ENCODE measurements at places on chromosomes 6 and 20.

DNA sequence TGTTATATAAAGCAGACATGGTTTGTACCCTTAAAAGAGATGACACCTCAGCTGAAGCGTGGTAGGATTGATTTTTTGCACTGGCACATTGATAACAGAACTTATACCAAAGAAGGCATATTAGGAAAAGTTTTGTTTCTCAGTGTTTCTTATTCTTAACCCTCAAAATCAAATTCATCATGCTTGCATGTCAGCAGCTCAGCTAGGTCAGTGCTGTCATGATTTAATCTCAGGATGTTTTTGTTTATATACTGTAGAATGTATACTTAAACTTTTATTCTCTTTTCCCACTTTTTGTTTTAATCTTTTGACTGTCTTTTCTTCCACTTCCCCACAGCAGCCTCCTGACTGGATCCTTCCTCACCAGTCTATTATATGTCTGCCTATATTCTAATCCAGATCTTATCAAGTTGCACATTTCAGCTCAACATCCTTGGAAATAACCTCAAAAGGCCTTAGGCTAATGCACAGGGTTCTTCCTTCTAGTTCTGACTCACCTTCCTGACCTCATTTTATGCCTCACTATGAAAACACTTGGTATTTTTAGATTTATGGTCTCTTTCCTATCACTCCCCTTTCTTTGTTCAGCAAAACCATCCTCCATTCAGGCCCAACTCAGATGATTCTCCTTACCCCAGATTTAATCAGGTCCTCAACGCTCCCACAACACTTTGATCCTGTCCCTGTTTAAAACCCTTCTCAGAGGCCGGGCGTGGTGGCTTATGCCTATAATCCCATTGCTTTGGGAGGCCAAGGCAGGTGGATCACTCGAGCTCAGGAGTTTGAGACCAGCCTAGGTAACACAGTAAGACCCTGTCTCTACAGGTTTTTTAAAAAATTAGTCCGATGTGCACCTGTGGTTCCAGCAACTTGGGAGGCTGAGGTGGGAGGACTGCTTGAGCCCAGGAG is 7.2 kb downstream of the HEBP2 start:
- no peak for DNase-seq

- no peak for DNase-seq
Measured at GRCh38 chr6:16723826-16724225, 37.4 kb downstream of the ATXN1 start.

DNA sequence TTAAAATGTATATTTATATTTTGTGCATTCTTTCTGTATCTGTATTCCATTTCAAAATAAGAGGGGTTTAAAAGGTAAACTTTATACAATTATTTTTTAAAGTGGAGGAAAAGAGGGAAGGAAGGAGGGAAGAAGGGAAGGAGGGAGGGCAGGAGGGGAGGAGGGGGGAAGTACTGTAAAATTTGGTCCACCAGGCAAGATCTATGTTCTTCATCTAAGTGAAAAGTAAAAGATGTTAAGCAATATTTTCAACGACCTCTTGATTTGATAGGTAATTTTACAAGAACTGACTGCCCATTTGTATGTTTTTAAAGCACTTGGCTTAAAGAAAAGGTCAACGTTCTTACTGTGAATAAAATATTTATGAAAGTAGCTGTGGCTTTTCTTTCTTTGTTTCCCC is 29.8 kb upstream of the PCSK2 start:
- DNase-seq = no peak

GRCh38 chr20:26209171-26209941 is 512.7 kb upstream of the ZNF337 start:
- DNase-seq = no peak

GRCh38 chr20:24850176-24850575 is 98.9 kb upstream of the CST7 start:
- no peak for DNase-seq

DNA sequence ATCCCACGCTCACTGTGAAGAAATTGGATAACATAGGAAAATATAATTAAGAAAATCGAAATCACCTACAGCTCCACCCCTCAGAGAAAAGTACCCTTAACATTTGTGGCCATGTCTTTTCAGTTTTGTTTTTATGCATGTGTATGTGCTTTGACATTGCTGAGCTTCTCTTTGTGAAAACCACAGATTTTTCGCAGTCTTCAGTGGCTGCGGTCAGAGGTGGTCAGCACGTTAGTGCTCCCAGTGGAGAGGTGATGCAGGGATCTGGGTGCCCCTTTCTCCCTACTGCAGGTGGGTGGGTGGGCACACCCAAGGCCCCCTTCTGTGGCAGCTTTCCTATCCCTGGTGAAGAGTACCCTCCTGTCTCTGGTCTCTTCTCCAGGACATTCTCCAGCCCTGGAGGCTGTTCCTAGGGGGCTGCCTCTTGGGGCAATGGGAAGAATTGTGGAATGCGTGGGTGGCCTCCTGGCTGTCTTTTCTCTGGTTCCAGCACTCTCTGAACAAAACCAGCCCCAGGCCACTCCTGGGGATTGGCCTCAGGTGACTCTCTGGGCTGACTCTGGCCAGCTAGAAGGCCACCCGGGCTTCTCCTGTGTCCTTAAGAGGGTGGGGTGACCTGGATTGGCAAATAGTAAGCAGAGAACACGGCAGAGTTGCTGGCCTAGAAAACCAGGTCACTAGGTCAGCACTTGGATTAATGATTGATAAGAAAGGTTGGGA is 49.8 kb upstream of the FANCE start:
- DNase-seq = no peak

GRCh38 chr6:169883316-169883715 is 131.9 kb downstream of the ERMARD start:
- no peak for DNase-seq

- DNase-seq = no peak
Measured at GRCh38 chr20:61623451-61623850, 371.4 kb downstream of the CDH4 start.

DNA sequence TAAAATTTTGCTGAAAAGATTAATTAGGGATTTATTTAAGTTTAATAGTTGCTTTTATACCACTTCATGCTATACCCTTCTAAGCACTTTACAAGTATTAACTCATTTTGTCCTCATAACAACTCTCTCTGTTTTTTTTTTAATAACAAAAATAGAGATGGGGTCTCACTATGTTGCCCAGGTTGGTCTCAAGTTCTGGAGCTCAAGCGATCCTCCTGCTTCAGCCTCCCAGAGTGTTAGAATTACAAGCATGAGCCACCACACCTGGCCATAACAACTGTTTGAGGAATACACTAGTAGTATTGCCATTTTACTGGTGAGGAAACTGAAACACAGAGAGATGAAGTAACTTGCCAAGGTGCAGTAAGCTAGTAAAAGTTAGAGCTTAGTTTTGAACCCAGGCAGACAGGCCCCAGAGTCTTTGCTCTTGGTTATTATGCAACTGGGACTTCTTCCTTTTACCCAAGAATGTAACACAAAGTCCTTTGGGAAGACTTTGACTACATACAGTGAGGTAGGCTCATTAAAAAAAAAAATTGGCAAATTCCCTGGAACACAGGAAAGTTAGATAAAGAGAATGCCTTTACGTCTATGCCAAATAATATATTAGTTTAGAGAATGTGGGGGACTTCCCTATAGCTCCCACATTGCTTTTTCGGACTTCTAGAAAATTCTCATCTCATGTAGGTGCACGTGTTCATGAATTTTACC is 11.4 kb downstream of the ANKS1A start:
- DNase-seq = no peak

GRCh38 chr6:155329460-155330132 is 15.3 kb upstream of the TFB1M start:
- DNase-seq = no peak

GRCh38 chr20:40706977-40707582 is 18.0 kb upstream of the MAFB start:
- no peak for DNase-seq

DNA sequence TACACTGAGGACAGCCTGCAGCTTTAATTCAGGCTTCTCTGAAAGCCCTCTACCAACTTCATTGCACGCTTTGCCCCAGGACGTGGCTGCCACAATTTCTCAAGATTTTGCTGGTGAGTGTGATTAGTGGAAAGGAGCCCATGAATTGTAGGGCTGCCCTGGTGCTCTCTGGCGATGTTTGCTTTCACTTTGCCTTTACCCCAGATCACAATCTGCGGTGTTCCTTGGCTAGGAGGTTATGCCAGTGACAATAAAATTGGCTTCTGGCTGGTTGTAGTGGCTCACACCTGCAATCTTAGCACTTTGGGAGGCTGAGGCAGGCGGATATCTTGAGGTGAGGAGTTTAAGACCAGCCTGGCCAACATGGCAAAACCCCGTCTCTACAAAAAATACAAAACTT is 139.3 kb downstream of the FOXC1 start:
- no peak for DNase-seq

- no peak for DNase-seq
Measured at GRCh38 chr6:170185175-170185978, 105.5 kb downstream of the DLL1 start.

- no peak for DNase-seq
Measured at GRCh38 chr6:81614292-81614691, 138.2 kb downstream of the TENT5A start.

GRCh38 chr6:169019727-169020491 is 233.7 kb downstream of the THBS2 start:
- DNase-seq = no peak

DNA sequence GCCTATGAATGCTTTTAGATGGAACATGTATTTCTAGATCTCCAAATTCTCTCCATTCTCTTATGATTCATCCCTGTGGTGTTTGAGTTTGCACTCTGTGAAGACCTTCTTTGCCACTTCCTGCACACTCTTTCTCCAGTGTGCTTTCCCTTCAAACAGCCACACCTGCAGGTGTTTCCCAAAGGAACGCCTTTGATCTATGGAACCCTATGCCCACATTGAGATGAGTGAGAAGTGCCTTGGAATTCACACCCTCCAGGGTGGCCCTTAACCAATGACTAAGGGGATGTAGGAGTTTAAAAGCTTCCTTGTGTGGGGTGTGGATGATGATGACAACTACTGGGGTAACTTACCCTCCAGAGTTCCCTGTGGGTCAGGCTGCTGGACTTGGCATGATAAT is 570.1 kb downstream of the DHX35 start:
- no peak for DNase-seq

GRCh38 chr6:28683945-28684538 is 158.4 kb downstream of the GPX5 start:
- DNase-seq = no peak

GRCh38 chr20:37816003-37816402 is 86.9 kb upstream of the VSTM2L start:
- DNase-seq = no peak

- DNase-seq = no peak
Measured at GRCh38 chr6:132877003-132877402, 62.6 kb downstream of the RPS12 start.

GRCh38 chr6:73285674-73286283 is 22.8 kb upstream of the KHDC1 start:
- no peak for DNase-seq

DNA sequence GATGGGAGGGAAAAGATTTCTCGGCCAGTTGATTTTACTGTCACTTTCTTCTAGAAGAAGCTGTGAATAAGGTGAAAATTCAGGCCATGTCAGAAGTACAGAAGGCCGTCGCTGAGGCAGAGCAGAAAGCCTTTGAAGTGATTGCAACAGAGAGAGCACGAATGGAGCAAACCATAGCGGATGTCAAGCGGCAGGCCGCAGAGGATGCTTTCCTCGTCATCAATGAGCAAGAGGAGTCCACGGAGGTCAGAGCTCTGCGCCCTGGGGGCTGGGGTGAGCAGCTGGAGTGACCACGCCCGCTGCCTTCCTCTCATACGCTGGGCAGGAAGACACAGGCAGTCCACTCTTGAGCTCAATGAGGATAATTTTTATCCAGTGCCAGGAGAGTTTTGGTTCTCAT is 21.8 kb upstream of the C20orf144 start:
- DNase-seq = no peak

DNA sequence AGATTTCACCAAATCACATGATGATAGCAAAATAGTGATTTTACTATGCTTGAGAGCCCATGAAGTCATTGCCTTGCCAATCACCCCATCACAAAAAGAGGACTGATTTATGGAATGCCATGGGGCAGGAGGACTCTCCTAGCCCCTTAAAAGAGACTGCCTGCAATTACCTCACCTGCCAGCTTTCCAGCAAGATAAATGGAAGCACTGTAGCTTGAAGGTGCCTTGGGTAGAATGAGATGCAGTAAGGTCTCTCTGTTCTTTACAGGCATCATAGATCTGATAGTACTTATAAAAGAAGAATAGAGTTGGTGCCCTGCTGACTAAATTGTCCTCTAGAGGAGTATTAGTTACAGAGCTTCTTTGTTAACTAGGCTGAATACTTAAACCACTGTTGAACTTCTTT is 242.3 kb downstream of the TMEM242 start:
- DNase-seq = no peak

- DNase-seq = no peak
Measured at GRCh38 chr20:24718696-24719095, 230.4 kb upstream of the CST7 start.

DNA sequence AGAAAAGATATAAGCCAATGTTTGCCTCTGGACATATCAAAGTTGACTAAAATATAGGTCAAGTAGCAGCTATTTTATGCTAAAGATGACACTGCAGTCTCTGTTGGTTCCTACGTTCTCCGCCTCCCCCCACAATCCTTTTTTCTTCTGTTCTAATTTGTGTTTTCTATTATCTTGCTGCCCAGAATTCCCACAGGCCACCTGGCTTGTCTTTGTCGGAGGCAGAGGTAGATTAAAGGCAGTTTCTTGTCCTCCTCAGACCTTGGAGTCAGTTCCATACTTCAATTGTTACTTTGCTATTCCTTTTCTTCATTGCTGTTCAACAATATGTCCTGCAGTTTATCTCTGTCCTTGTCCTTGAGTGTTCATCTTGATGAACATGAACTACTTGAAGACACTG is 3.6 kb upstream of the ELOVL5 start:
- DNase-seq = no peak

- no peak for DNase-seq
Measured at GRCh38 chr6:130369831-130370230, 4.0 kb downstream of the TMEM200A start.

DNA sequence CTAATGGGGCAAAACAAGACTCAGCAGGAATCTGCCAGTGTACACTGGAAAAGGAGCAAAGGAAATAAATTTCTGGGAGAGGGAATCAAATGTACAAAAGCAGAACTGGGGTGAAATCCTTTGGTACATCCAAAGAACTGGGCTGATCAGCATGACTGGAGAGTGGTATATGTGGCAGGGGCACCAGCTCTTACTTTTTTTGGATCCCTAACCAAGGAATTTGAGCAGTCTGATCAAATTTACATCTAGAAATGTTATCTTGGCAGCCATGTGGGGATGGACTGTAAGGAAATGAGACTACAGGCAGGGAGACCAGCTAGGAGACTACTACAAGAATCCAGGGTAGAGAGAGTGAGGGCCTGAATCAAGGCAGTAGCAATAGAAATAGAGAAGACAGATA is 1.2 kb upstream of the ZSCAN31 start:
- DNase-seq = no peak

GRCh38 chr6:43292341-43292740 is 5.7 kb upstream of the SLC22A7 start:
- DNase-seq = no peak

All from stimulated activated CD8-positive, alpha-beta memory T cell treated with anti-CD3 and anti-CD28 coated beads, Interleukin-4, amount 100 ng/mL, for 4 hours (primary cell).